Activated T-cell treated with anti-CD3 and anti-CD28 coated beads, Interleukin-2, amount 50 U/mL, for 48 hours (primary cell): ENCODE measurements at places on chromosomes 4 and X.

GRCh38 chrX:40866893-40867292 lies 131.6 kb upstream of the MED14 start:
- DNase-seq = no peak

DNA sequence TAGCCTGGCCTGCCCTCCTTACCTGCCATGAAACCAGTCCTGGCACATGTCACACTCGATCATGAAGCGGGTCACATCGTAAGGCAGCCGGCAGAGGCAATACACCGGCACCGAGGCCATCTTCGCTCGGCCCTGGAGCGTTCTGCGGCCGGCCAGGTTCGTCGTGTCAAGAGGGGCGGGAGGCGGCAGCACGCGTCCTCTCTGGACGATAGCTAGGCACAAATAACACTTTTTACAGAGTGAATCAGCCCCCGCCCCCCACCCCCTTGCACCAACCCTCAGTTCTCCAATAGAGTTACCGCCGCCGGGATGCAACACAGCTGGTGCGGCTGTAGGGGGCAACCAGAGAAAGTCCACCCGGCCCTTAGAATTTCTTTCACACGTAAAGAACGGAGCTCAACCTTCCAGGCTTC lies 1.7 kb downstream of the PHF8 start:
- peak; percentile 55 for DNase-seq

GRCh38 chr4:138963412-138963811 lies 52.2 kb upstream of the NOCT start:
- no peak for DNase-seq

DNA sequence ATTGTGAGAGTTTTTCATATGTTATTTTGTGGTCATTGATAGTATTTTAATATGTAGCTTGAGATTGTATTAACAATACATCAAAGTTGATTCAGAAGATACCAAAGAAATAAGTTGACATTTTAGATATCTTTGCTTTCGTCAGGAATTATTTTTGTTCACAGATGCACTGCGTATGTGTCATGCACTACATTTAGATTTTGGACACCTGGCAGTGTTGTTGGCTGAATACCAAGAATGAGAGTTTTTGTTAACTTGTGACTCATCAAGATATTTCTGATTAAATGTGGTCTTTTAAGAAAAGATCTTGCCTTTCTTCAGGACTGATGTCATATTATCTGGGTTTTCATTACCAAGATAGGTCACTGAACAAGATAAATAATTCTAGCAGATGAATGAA lies 633.4 kb downstream of the CENPC start:
- no peak for DNase-seq

DNA sequence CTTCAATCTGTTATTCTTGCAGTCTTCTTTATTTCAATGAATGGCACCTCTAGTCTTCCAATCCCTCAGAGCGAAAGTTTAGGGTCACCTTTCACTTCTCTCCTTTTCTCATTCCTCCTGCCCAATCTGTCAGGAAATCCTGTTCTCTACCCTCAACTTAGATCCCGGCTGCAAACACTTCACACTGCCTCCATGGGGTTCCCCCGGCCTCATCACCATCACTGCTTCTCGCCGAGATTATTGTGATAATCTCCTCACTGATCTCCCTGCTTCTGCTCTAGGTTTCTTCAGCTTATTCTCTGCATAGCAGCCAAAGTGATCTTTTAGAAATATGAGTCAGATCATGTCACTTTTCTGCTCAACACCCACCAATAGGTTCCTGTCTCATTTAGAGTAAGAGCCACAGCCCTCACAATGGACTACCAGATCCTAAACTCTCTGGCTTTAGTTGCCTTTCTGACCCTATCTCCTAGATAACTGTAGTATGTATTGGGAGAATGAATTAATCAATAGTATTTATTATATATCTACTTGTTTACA lies 43.6 kb upstream of the TBC1D9 start:
- DNase-seq = no peak
